Activated naive CD8-positive, alpha-beta T cell treated with anti-CD3 and anti-CD28 coated beads, Interleukin-2, amount 50 U/mL, for 16 hours (primary cell): ENCODE measurements at places on chromosomes 12 and 14.

- DNase-seq = no peak
These were observed 727.6 kb upstream of the TMEM132C start for GRCh38 chr12:127539226-127539858.

DNA sequence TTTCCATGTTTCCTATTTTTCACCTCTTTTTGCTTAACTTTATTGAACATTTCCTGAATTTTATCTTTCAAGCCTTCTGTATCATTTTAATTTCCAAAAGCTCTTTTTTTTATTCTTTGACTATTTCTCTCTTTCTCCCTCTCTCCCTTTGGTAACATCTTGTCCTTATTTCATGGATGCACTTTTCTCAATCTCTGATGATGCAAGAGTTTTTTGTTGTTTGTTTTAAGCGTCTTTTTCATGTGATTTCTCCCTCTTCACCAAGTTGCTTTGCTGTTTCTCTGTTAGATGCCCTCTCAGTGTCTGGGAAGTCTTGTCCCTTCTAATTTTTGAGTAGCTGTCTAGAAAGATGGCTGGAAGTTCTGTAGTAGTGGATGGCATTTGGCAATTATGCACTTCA is 62.6 kb downstream of the ANO6 start:
- DNase-seq = no peak

- DNase-seq = no peak
These were observed 165.7 kb downstream of the ANO2 start for GRCh38 chr12:5779401-5779800.

GRCh38 chr14:88499225-88499624 is 55.6 kb downstream of the PTPN21 start:
- no peak for DNase-seq

- no peak for DNase-seq
These were observed 16.7 kb upstream of the LYZ start for GRCh38 chr12:69331519-69331908.

DNA sequence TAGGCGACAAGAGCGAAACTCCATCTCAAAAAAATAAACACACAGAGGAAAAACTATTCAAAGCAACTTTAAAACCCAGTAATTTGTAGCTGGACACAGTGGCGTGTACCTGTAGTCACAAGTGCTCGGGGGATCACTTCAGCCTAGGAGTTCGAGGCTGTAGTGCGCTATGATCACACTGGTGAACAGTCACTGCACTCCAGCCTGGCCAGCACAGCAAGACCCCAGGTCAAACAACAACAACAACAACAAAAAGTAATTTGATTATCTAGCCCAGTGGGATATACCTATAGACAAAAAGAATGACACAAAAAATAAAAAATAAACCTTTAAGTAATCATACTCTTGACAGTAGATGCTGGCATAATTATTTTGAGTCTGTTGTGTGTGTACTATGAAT is 29.3 kb downstream of the STX2 start:
- DNase-seq = no peak

DNA sequence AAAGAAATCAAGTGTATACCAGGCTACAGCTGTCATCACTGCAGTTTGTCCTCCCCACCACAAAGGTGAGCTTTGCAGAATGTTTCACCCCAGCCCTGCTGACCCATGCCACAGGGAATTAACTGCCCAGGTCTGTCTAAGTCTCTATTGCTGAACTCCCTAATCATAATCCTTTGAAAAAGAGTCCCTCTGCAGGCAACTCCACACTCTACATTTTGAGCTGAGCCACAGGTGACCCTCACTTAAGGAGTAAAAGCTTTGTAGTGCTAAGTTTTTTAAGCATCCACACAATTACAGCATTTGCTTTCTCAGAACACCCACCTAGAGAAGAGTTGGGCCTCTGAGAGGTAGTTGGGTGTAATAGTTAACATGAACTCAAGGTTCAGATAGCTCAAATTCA is 90.0 kb downstream of the C12orf50 start:
- DNase-seq = no peak
